ENCODE measurements at places on chromosomes 7 and 10. TPM values are rescaled to one million over a fixed set of nuclear protein-coding genes. Genes with fewer than 3 reads are reported as not detected.

HOXA6 gene
- total RNA-seq = 40.1 TPM

DPCD gene
- 10.0 TPM for total RNA-seq

SNX13 gene
- total RNA-seq = 11.3 TPM

SFRP4 gene
- 0.27 TPM for total RNA-seq

SFTPA2 gene
- not detected for total RNA-seq

LRGUK gene
- 0.54 TPM for total RNA-seq

SKIDA1 gene
- 1.1 TPM for total RNA-seq

DNA sequence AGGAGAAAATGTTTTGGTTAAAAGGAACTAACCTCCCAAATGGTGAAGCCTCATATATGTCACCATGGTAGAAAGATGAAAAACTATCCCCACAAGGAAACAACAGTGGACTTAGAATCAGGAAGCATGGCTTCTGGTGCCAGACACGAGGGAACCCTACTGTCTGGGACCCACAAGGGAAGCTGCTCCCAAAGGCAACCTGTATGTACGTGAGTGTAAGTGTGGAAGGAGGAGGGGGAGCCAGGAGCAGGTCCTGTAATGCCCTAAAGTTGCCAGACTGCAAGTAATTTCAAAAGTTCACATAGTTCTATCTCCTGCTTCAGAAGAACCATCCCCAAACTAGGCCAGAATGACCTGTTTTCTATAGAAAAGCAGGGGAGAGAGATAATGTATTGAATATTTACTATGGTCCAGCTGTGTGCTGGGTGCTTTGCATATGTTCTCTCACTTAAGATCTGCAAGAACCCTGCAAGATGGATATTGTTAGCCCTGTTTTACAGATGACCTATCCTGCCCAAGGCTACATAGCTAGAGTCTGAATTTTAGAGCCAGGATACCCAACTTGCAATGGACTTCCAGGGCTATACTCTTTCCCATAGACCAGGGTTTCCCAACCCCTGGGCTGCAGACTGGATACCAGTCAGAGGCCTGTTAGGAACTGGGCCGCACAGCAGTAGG, 19.2 kb downstream of the DUSP5 start:
- DNase-seq = no peak

DNA sequence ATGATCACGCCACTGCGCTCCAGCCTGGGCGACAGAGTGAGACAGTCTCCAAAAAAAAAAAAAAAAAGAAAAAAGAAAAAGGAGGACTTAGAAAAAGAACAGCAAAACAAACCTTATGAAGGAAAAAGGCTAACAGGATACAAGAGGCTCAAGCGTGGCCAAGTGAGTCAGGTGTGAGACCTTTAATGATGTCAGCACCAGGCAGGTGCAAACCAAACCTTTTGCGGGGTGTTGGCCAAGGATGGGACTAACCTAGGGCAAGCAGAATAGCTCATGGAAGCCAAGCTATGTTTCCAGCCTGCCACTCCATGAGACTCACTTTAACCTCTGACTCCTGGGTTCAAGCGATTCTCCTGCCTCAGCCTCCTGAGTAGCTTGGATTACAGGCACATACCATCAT, 11.3 kb upstream of the GNA12 start:
- DNase-seq = no peak

DNA sequence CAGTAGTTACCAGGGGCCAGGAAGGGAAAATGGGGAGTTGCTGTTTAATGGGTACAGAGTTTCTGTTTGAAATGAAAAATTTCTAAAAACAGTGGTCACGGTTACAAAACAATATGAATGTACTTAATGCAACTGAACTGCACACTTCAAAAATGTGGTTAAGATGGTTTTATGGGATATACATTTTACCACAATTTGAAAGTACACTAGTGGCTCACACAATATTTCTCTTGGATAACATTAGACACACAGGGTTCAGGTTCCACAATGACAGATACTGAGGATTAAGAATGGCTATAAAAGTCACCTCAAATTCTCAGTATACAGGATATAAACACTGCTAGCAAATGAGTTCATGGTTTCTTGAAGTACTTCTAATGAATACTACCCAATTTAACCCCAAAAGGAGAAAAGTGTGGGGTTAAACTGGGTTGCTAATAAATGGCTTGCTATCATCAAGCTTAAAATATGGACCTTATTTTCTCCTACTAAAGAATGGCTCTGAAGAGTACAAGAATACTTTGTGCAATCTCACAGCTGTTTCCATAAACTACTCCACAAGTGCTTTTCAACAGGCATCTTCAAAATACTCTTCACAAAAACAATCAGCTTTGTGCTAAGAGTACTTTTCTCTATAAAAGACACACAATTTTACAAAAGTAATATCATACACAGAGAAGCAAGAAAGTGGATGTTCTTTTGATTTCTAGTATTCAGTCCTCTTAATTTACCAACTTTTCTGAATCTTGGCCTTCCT, 92.9 kb downstream of the SRPK2 start:
- no peak for DNase-seq

- no peak for DNase-seq
Measured at GRCh38 chr10:89183571-89183970, 23.5 kb downstream of the CH25H start.

DNA sequence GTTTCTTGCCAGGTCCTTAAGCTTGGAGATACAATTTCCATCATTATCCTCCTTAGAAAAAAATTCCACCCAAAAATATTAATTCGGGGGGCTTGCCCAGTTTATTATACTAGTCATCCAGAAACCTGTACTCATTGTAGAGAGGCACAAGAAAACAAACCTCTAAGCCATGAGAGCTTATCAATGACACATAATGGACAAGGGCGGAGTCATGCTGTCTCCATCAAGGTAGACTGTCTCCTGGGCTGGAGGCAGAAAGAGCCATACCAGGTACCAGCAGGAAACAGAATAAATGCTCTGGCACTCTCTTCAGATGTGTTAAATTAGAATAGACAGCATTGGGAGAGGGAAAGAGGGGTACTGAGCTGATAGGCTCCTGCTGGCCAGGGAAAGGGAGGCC, 69.8 kb upstream of the GSDME start:
- no peak for DNase-seq

- no peak for DNase-seq
Measured at GRCh38 chr10:71780156-71780555, 6.8 kb upstream of the VSIR start.

- DNase-seq = no peak
Measured at GRCh38 chr10:79905322-79906314, 43.3 kb downstream of the SFTPD start.

DNA sequence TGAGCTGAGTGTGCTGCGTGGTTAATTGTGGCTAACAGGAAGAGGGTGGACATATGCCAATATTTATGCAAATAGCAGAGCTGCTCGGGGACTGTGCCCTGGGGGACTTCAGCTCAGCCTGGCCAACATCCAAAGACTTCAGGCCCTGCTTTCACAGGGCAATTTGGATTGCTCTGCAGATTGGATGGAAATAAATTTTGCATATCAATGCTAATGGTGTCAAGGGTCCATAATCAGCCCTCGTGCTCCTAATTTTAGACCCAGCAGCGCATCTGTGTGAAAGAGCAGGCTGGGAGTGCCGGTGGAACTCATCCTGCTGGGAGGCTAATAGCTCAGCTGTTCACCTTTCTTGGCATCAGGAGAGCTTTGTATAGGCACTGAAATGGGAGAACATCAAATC, 270.1 kb downstream of the TCERG1L start:
- no peak for DNase-seq

- no peak for DNase-seq
Measured at GRCh38 chr10:35063837-35064454, 26.2 kb downstream of the CUL2 start.

DNA sequence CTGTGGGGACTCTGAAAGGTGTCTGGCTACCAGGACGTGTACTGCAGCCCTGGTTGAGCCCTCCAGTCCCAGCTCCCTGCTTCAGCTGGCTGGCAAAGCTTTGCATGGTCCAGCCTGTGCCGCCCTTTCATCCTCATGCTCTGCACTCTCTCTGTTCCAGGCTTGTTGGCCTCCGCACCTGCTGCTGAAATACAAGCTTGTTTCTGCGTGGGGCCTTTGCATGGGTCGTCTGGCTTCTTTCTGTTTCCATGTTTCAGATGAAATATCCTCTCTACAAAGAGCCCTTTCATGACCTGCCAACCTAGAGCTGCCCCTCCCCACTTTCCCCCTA, 45.9 kb downstream of the TSPAN15 start:
- no peak for DNase-seq

GRCh38 chr7:142890874-142891485, 5.4 kb upstream of the TRPV6 start:
- DNase-seq = no peak

GRCh38 chr7:33862946-33863814, 42.2 kb upstream of the BMPER start:
- no peak for DNase-seq

- no peak for DNase-seq
Measured at GRCh38 chr10:113080925-113081229, 130.8 kb downstream of the TCF7L2 start.

GRCh38 chr10:48940372-48940771, 732 bp upstream of the LRRC18 start:
- DNase-seq = no peak

DNA sequence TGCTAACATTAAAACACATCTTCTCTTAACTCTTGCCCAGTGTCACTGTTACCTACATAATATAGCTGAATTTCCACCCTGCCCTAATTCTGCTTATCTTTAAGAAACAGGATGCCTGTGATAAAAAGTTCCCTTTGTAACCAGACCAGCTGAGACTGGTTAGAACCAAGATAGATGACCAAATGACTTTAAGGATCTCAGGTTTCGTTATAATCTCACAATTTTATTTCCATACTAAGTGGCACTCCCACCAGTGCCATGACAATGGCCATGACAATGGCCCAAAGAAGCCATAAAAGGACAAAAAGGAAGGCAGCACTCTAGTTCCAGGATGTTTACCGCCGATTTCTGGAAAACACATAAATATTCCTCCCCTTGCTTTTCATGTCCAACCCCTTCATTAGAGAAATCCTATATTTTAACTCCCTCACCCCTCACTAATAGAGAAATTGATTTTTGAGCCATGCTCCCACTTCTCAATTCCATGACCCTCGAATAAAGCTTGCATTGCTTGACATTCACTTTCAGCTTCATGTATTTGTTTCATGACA, 126.1 kb downstream of the ELAPOR2 start:
- DNase-seq = no peak

DNA sequence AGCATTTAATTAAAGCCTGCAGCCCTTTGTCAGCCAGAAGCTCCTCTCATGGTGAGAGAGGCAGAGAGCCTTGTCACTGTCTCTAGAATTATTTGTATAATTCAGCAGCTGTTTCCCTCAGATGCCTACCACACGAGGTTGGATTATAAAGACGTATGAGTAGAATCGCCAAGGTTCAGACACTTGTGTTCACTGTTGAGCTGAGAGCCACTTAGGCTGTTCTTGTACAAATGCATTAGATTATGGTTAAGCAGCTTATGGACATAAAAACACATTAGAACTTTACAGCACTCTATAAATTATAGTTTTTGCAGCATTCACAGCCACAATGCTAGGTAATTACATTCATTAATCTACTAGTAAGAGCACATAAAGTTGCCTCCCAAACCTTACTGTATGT, 282.6 kb downstream of the AUTS2 start:
- DNase-seq = no peak

GRCh38 chr10:68876246-68877138, 24.6 kb upstream of the DDX50 start:
- DNase-seq = no peak

- DNase-seq = no peak
Measured at GRCh38 chr10:17226891-17227303, 1.1 kb upstream of the VIM start.

DNA sequence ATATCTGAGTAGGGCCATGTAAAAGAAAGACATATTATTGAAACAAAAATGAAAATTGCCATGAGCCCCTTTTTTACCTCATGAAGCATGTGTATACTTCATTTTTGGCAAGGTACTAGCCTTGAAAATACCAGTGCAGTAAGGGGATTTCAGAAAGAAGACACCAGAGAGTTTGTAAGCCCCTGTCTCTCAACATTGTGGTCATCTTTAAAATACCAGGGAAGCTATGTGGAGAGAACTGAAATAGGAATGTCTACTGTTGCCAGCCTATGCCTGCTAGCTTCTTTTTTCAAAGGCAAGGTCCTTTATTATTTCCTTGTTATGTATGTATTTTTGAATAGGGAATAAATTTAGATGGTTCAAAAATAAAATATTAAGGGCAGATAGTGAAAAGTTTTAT, 57.8 kb downstream of the CASD1 start:
- no peak for DNase-seq
